ENCODE measurements at places on chromosomes 13 and 19.

DNA sequence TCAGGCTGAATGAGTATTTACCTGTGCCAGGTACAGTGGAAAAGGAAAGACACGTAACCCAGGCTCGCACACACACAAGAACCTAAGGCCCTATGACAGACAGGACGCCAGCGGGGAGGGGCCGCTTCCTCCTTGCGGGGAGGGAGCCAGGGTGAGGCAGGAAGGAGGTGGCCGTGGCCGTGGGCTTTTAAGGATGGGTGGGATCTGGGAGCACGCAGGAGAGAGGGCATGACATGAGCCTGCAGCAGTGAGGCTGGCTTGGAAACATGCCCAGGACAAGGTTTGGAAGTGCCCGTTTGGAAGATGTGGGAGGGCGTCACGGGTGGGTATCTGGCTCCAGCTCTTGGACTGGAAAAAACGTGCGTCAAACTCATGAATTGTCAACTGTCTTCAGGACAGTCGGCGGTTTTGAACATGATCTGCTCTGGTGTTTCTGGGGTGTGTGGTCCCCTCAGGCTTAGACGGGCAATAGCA is 20.1 kb downstream of the SH3GL1 start:
- no peak for DNase-seq

DNA sequence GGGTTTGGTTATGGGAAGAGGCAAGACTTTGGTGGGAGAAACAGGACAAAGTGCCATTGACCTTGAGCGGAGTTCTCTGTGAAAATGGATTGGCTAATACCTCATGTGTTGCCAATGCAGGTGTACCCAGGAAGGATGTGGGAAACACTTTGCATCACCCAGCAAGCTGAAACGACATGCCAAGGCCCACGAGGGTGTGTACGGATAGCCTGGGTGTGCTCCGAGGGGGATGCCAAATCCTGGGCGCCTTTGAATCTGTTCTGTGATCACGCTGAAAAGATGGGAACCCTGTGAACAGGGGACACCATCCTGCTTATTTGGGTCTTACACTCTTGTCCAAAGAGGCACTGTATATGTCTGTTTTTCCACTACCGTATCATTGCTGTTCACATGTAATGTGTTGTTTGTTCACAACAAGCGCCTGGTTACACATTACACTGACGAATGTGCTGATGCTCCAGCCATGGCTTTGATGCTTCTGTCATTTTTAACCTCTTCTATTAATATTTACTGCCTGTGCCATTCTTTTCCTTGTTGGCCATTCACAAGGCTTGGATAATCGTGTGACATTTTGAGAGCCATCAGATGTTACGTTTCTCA is 8.3 kb downstream of the GTF3A start:
- DNase-seq = no peak

GRCh38 chr19:44623626-44624025 is 10.3 kb downstream of the IGSF23 start:
- no peak for DNase-seq

DNA sequence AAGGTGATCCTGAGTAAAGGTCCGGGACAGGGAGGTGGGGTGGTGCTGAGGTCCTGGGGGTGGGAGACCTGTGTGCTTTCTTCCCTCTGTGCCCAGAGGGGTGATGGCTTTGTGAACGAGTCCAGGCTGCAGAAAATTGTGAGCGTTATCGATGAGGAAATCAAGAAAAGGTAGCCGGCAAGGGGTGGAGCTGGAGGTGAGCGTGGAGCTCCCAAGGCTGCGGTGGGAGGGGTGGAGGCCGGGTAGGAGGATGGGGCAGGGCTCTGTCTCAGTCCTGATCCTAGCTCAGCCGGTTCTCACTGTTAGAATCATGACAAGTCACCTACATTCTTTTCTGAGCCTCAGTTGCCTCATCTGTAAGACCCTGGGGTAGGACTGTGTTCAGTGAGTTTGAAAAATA is 4.0 kb downstream of the SELENOV start:
- no peak for DNase-seq

- DNase-seq = no peak
Observed at GRCh38 chr19:38047641-38048040, 140.6 kb downstream of the SIPA1L3 start.
